Lung (tissue), 17 donors: ENCODE measurements at places on chromosomes 16 and 17.
A peak's percentile ranks its signal among the peaks of the same experiment; 100 is the strongest.

DNA sequence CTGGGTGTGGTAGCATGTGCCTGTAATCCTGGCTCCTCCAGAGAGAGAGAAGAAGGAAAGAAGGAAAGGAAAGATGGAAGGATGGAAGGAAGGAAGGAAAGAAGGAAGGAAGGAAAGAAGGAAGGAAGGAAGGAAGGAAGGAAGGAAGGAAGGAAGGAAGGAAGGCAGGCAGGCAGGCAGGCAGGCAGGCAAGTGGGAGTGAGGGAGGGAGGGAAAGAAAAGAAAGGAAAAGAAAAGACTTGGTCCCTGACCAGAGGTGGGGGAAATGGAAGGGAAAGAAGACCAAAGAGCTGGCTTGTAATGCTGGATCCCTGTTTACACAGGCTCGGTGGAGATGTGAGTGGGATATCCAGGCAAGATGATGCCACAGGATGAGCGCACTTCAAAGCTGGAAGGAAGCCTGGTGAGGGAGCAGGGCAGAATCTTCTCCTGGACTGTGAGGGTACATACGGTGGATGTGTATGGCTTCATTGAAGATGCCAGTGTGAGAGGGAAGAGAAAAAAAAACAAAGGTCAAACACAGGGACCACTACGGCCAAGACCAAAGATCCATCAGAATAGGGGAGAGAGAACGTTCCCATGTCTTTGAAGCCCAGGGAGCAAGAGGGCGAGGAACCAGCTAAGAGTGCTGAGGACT is 2.1 kb downstream of the CES1 start:
- DNase-seq, result no peak

DNA sequence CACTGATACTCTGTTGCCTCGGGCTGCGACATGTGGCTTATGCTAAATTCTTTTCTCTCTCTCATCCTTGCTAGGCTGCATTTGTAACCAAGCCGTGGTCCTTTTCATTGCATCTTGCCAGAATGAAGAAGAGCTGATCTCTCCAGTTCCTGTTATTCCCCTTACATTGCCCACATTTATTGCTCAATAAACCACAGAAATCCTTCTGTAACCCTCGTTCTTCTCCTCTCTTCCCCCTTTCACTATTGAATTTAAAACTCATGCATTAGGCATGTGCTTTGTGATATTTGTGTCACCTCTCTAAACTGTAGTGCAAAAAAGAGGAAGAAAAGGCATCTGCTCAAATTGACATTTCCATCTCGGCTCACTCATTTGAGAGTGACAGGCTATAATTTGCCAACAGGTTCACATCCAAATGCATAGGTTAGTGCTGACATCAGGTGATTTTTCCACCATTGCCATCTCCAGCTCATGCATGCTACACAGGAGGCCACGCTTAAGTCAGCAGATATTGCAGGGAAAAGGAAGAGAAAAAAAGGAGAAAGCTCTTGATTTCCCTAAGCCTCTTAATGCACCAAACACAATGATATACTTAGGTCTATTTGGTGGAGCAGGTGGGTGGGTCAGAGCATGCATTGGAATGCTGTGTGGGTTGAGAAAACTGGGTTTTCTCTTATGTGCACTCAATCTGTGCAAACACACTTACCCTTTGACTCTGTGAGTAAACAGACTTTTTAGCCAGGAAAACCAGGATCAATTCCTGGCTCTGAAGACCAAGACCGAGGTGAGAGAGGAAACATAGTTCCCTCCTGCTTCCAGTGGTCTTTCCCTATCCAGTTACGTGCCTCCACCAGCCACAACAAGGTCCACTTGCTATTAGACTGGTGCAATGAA is 642.7 kb downstream of the HS3ST4 start:
- DNase-seq, result no peak

GRCh38 chr17:8910969-8911604 is 43.6 kb upstream of the PIK3R6 start:
- no peak for DNase-seq

DNA sequence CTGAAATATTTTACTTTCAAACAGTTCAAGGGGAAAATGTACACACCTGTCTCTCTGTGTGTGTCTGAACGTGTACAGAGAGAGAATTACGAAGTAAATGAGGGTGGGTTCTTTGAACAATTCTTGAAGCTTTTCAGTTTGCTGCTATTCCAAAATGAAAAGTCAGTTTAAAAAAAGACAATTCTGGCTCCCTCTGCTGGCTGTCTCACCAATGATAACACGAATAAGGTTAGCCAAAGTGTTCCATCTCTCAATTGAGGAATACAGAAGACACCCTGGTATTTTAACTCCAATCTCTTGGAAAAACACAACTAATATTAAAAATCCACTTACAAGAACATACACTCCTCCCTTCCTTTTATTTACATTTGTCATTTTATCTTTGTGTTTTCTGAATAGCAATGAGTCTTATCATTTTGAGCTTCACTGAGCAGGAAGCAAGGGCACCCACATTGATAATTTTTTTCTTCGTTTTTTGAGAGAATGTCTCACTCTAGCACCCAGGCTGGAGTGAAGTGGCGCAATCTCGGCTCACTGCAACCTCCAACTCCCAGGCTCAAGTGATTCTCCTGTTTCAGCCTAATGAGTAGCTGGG is 20.5 kb downstream of the EFTUD2 start:
- DNase-seq, result peak; percentile 66

DNA sequence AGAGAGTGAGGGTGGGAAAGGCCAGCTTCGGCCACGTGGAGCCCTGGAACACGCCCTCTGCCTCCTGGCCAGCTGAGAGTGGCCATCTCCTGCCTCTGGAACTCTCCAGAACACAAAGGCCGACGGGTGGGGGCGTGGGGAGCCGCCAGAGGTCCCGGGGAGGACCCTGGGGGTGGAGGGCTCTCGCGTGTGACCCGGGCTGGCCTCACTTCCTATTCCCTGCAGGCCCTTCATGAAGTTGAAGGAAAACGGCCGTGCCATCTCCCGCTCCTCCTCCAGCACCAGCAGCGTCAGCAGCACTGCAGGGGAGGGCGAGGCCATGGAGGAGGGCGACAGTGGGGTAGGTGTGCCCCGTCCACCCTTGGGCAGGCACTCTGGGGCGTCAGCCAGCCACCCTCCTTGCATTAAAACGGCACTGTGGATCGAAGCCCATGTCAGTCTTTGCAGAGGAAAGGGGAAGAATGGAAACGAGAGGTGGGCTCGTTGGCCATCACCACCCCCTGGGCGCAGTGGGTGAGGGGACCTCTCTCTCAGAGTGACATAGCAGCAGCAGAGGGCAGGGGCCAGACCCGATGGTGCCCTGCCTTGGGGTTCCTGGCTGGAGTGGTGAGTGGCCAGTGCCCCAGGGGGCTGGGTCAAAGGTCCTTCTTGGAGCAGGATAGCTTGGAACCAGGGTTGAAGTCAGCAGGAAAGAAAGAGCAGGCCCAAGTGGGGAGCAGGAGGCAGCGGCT is 37.1 kb downstream of the OR1D5 start:
- no peak for DNase-seq

- DNase-seq, result peak; percentile 27
Observed at GRCh38 chr17:2602597-2603017, 9.2 kb downstream of the PAFAH1B1 start.

- DNase-seq, result peak; percentile 67
Observed at GRCh38 chr17:9522074-9522473, 53.5 kb downstream of the STX8 start.

- no peak for DNase-seq
Observed at GRCh38 chr17:36894925-36895324, 42.4 kb upstream of the LHX1 start.

DNA sequence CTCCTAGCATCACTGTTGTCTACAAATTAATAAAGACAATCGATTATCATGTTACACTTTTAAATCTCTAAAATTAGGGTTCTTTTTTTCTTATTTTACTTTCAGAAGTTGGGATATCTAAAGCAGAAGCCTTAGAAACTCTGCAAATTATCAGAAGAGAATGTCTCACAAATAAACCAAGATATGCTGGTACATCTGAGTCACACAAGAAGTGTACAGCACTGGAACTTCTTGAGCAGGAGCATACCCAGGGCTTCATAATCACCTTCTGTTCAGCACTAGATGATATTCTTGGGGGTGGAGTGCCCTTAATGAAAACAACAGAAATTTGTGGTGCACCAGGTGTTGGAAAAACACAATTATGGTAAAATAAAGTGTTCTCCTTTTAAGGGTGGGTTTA is 2.4 kb downstream of the RAD51C start:
- no peak for DNase-seq

GRCh38 chr17:81517009-81517338 is 4.4 kb upstream of the ACTG1 start:
- DNase-seq, result no peak

DNA sequence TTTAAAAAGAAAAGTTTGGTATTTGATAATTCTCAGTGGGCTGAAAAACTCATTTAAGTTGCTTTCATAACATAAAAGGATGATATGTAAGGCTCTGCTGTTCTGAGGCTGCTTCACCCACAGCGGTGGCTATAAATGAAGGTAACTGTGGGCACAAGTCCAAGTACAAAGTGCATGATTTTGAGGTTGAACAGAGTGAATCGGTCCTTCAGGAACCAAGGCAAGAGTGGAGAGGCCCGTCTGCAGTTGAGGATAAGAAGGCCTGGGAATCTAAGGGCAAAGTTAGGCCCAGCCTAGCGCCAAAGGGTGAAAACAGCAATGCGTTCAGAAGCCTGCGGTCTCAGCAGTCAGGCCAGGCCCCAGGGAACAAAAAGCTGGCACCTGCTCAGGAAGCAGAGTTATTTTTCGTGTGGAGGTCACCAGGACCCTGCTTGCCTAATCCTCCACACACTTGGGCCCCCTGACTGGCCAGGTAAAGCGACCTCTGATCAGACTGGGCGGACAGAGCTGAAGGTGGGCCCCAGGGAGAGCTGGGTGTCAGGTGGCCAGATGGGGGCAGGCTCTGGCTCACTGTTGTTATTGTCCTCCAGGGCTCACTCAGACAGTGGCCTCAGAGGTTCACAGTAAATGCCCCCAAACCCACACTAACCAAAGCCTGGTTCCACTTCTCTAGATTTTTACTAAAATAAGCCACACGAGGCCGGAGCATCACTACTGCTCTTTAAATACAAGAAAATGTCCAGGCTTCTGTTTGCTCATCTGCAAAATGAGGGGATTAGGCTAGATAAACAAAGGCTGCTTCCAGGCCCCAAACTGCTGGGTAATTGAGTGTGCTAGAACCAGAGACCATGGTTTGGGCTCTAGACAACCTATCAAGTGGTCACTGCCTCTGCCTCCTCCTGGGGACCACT is 46.5 kb downstream of the TEX2 start:
- DNase-seq, result no peak

GRCh38 chr17:1629504-1630310 is 1.1 kb upstream of the SLC43A2 start:
- peak; percentile 42 for DNase-seq

DNA sequence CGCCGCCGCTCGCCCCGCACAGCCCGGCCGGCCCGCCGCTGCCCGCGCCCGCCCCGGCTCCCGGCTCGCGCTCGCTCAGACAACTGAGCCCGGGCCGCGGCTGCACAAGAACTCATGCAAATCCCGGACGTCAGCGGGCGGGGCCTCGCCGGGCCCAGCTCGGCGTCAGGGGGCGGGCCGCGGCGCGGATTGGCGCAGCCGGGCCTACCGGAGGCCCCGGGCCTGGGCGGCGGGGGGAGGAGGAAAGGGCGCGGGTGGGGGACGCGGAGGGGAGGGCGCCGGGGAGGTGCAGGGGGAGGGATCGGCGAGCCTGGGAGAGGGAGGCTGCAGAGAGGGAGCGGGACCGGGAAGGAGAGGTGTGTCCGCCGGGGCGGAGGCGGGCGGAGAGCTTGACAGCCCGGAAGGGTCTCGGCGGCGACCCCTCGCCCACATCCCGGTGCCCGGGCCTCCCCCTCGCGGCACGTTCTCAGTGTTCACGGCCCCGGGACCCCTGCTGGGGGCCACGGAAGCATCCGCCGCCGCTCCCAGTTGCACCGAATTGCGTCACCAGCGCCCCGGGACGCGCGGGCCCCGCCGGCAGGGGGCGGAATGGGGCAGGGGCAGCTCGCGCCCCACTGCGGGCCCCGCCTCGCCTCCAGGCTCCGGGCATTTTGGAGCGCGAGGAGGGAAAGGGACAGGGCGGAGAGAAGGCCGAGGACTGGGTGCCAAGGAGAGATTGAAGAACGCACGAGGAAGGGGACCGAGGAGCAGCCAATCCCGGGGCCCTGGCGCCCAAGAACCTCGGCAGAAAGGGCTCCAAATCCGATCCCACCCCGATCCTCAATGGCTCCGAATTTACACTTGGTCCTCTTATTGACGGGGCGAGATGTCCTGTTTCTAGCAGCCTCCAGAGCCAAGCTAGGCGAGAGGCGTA is at the start of gene CBX4:
Gene CBX4 (minus strand): TSS at position 85 of the 913 bp plus-strand sequence. CDS start 189 bp downstream, outside the sequence.
- peak; percentile 97 for DNase-seq

- DNase-seq, result no peak
Observed at GRCh38 chr16:85988723-85989313, 89.9 kb downstream of the IRF8 start.

GRCh38 chr16:4736546-4736945 is 2.2 kb downstream of the DNAAF8 start:
- DNase-seq, result no peak

GRCh38 chr16:57316390-57317017 is 32.0 kb upstream of the PLLP start:
- peak; percentile 14 for DNase-seq

- peak; percentile 31 for DNase-seq
Observed at GRCh38 chr17:78529871-78530670, 47.1 kb downstream of the DNAH17 start.

- DNase-seq, result peak; percentile 97
Observed at GRCh38 chr16:85234310-85235204, 122.3 kb upstream of the CIBAR2 start.

GRCh38 chr17:46011711-46012505 is 12.9 kb downstream of the STH start:
- no peak for DNase-seq

DNA sequence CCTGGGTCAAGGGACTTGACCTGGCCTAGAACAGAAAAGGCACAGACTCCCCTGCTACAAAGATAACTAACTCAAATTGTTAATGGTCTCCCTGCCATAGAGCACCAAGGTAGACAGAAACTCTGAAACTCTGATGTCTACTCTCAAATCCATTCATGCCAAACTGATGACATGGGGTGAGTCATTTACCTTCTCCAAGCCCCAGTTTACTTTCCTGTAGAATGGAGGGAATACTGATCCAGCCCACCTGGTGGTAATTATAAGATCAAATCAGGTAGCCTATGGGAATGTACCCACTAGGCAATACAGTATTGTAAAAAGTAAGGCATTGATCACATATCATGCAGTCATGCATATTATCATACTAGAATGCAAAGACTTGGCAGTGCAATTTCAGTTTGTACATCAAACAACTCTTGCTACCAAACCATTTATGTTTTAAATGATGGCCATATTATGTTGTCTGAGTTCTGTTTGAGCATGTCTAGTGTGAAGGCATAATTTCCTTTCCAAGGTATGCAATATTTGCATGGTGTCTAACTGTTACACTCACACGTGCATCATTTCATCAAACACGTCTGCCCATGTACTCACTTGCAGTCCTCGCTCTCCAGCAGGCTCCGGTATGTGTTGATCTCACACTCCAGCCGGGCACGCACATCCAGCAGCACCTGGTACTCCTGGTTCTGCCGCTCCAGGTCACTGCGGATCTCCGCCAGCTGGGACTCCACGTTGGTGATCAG is 3.0 kb downstream of the KRT31 start:
- no peak for DNase-seq
